DMS 273 treated with DMSO at 0.1 percent for 48 hours (cell line): ENCODE measurements at places on chromosomes 6 and 20.

DNA sequence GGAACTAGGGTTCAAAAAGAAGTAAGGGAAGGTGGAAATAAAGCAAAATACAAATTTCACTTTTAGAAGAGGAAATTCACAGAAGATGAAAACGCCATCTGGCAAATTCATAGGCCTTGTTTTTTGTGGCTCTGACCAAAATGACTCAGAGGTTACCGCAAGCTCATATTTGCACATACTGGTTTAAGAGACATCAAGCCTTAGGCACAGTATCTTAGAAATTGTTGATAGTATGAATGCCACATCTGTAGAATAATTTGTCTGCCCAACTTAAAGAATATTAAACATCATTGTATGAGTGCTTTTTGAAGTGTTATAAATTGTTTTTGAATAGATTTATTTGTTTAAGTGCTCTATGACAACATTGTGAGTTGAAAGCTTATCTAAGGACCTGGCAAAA lies 10.6 kb downstream of the TAAR1 start:
- DNase-seq: no peak

DNA sequence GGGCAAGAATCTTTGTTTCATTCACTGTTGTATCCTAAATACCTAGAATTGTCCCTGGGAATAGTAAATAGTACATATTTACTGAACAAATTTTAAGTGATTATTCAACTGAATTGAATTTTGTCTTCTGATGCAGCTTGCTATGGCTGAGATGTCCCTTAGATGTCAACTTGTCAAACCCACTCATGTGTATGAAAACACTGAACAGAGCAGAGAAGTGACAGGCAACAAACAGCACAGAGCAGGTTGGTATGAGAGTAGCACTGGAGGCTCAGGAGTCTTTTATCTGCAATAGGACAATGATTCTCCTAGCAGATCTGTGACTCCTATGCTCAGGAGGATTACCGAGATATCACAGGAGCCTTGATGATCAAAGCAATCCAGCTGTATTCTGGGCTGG lies 540.1 kb upstream of the CHD6 start:
- DNase-seq: no peak

DNA sequence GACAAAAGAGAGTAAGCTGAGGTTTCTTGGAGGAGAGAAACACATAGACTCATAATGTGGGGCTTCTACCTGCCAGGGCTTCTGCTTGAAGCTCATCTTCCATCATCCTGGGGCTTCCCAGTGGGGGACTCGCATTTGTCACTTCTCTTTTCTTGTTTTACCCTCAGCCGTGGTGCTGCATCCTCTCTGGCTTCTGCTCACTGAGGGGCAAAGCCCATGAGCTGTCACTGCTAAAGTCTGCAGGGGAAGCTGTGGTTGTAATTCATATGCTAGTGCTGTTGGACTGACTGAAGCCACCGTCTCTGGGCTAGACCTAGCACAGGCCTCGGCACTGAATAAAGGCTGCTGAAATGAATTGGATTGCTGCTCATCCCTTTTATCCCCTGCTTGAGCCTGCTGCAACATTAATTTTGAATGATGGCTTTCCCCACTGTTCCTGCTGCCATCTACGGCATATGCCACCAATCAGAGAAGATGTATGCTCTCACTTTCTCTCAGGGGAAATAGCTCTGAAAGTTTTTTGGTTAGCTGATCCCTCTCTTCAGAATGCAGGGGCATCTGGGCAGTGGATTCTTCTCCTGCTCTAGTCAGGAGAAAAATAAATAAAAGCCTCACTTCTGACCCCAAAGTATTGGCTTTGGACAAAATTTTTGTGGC lies 568.4 kb upstream of the MAP3K7 start:
- no peak for DNase-seq

- no peak for DNase-seq
Measured at GRCh38 chr6:24796616-24797290, 2.0 kb downstream of the ARMH2 start.

DNA sequence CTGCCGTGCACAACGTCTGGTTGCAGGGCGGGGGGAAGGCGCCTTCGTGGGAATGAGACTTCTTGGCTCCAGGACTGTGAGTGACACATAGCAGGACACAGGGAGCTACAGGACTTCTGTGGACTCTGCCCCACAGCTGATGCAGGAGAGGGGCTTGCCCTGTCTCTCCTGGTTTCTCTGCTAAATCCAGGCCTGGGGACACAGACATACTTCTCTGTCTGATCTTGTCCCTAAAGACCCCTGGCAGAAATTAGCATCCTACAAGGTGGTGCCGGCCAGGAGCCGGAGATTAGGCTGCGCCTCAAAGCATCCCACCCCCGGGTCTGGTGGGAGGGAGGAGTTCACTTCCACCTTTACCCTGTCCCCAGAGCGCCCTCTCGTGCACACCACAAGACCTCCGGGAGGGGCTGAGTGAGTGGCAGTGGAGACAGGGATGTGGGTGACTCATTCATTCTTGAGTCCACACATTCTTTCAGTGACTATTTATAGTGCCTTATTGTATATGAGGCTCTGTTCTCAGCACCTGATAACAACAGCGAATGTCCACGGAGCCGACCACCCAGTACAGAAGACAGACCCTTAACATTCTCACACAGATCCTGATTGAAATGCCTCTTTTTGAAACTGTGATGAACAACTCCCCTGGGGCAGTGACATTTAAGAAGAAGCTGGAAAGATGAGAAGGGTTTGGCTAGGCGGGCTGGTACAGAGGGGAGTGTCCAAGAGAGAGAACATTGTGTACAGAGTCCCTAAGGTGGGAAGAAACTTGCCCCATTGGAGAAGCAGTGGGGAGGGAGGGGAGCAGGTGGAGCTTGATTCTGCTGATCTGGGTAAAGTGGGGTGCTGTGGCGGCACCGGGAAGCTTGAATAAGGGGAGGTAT lies 39.0 kb downstream of the GMPR start:
- DNase-seq: no peak

DNA sequence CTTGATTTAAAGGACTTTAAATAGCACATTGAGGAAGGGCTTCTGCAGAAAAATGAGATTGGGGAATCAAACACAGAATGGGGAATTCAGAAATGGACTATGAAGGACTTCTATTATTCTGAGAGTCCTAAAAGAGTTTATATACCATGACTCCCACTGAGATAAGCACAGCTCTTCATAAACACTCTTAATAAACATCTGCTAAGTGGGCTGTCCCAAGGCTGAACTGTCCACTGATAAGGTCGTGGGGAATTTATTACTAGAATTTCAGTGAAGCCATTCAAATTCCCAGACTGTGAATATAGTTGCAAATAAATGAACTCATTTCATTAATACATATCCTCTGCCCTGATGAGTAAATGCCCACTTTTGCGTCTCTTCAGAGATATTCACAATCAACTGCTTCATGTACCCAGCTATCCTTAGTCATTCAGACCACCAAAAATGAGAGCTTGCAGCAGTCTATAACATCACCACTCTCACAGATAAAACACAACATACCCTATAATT lies 468.2 kb upstream of the RUNX2 start:
- no peak for DNase-seq

- no peak for DNase-seq
Measured at GRCh38 chr6:1615151-1615852, 5.6 kb downstream of the FOXC1 start.

GRCh38 chr6:166589337-166589731 lies 2.9 kb upstream of the RAMACL start:
- no peak for DNase-seq

DNA sequence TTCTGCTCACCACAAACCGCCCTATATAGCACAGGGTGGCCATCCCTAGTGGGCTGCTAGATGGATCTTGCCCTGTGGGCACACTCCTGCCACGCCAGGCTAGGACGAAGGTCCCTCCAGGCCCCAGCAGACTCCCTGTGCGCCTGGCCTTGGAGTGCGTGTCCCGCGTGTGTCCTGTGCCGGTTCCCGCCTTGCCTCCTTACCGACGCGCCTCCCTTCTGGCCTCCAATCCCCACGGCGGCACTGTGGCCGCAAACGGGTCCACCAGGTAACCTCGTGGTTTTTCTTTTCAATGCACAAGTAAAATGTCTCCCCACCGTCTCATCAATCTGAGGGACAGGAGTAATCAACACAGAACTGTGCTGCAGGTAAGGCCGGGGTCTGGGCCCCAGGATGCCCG lies 133.8 kb upstream of the PHACTR3 start:
- no peak for DNase-seq

DNA sequence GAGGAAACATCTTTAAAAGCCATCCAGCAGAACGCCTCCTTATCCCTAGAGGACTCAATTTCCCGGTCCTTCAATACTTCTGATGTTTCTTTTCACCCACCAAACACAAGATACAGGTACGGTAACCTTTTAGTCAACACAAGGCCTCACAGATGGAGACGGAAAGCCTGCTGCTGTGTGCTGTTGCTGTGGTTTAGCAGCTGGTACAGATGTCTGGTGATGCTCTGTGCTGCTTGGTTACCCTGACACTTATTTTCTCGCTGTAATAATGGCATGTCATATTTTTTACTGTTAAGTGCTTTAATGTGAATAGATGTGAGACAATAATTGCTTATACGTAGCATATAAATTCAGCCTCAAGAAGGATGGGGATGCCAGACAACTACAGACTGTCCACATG lies 25.3 kb downstream of the GMDS start:
- DNase-seq: no peak
